ENCODE measurements at places on chromosomes 6 and 20. TPM values are rescaled to one million over a fixed set of nuclear protein-coding genes. Genes with fewer than 3 reads are reported as not detected.

DNA sequence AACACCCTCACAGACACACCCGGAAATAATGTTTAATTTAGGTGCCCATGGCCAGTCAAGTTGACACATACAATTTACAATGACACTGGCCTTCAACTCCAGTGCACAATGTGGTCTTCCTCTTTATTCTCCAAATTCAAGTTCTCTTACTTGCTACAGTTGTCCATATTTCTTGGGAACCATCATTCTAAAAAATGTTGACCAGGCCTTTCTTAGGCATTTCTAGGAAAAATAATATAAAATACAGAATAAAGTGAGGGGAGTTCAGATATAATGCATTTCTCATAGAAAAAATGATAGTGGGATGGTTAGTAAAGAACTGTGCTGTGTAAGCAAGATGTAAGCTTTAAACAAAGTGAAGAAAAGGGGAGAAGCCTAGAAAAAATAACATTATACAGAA is 298.9 kb downstream of the ARHGAP18 start:
- DNase-seq = no peak

GRCh38 chr6:44388135-44388487 is 605 bp downstream of the CDC5L start:
- no peak for DNase-seq

DNA sequence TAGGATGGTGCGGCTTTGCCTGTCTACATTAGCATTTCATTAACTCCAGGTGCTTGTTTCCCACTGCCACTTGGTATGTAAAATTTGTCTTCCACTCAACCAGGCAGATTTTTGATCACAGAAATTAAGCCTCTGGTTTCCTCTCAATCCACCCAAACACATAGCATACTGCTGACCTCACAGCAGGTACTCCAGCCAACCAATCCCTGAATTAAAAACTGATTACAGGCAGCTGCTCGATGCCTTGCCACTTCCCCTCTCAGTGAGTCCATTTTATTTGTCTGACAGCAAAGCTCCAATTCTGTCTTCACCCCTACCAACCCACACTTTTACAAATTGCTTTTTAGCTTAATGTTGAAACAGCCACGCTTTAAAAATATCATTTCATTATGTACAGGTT is 95.2 kb downstream of the PLCB1 start:
- no peak for DNase-seq

DNA sequence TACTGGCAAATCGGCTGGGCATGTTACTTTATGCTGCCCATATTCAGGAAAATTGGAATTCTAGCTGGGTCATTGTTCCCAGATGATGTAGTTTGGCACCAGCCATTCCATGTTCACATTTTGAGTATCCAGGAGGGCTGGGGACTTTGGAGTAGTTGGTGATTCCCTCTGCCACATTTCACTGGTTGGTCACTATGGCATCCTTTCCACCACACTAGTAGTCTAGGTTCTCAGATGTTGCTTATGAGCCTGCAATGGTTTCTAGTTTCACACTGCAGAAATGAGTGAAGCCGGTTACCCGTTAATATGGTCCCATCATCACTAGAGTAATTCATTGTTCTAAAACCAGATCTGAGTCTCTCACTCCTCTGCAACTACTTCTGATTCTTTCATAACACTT is 4.6 kb downstream of the PTPN1 start:
- DNase-seq = no peak

DNA sequence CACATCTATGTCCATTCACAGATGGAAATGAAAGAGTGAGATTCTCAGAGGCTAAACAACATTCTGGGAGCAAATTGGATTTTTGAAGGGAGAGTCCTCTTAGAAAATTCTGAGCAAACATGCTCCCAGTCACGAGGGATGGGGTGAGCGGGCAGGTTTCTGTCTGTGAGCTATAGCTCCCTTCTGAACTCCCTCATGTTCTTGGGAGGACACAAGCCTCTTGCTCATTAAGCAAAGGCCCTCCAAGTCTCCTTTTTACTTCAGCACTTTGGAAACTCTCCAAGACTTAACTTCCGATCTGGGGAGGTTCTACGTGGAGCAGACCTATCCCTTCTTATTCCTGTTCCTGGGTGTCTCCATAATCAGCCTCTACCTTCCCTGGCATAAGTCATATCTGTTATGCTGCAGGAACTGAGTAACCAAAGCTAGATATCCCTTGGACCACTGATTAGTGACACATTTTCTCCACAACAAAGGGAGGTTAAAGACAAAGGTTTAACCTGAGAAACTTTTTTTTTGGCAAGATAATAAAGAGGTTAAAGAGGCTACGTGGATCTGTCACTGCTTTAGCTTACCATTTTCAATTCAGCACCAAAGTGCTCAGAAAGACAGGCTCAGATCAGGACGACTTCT is 33.0 kb upstream of the SMIM29 start:
- DNase-seq = no peak

DNA sequence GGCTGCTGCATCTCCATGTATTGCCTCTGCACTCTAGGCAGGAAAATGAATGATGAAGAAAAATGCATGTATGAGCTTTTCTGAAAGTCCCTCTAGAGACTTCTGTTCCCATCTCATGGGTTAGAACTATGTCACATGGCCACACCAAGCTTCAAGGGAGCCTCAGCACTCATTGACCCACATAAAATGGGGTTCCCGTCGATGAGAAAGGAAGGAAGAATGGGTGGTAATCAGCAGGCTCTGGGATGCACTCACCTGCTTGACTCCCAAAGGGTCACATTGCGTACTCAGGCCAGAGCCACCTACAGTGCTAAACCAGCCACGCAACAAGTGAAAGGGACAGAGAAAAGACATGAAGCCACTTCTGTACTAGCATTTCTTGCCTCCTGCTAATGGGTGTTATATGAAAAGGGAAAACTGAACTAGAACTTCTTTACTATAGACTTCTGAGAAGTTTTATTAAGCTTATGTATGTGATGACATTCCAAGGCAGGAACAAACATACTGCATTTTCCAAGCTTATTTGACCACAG is 95.8 kb upstream of the GCM1 start:
- DNase-seq = no peak

GRCh38 chr20:50652702-50653294 is 38.5 kb downstream of the RIPOR3 start:
- DNase-seq = no peak

DNA sequence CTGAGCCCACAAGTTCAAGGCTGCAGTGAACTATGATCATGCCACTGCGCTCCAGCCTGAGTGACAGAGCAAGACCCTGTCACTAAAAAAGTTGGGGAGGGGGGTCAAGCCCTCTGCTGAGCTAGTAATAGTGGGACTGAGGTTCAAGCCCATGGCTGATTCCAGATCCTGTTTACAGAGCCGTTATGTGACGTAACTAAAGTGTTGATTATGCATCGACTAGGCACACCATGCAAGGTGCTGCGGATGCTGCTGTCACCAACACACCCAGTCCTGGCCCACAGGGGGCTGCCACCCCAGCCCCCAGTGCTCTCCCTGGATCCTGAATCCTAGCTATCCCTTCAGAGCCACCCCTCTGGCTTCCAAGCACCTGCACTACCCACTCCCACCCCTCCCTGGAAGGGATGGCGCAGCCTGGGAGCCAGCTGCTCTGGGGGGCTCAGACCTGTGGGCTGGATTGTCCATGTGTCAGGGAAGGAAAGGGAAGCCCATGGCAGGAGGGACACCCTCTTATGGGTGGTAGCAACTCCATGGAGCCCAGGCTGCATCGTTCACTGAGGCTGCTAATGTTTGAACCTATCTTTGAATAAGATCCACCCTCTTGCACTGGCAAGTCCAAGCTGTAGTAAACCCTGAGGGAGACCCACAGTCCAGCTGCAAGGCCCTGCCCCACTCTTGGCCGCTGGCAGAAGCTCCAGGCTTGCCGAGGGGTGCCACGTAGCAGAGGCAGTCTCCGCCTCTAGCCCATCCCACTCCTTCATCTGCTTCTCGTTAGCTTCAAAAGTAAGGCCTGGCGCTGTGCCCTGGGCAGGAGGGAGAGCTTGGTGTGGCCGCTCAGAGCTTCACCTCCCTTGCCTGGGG is 95.0 kb downstream of the SNX5 start:
- no peak for DNase-seq

The DDAH2 gene
- 29.5 TPM for total RNA-seq

The SYNGAP1 gene
- total RNA-seq = 4.7 TPM

DNA sequence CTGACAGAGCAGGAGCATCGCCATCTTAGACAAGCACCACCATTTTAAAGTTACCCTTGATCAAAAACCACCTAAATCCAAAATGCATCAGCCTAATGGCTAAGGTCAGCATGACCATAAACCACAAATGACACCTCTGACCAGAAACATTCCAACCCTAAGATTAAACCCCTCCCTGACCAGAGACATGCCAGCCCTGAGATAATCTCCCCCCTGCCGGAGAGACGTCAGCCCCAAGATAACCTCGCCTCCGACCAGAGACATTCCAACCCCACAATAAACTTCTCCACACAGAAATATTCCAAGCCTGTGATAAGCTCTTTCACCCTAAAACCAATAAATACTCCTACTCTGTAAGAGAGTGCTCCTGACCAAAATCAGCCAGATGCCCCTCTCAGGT is 53.5 kb downstream of the PXDC1 start:
- DNase-seq = no peak

DNA sequence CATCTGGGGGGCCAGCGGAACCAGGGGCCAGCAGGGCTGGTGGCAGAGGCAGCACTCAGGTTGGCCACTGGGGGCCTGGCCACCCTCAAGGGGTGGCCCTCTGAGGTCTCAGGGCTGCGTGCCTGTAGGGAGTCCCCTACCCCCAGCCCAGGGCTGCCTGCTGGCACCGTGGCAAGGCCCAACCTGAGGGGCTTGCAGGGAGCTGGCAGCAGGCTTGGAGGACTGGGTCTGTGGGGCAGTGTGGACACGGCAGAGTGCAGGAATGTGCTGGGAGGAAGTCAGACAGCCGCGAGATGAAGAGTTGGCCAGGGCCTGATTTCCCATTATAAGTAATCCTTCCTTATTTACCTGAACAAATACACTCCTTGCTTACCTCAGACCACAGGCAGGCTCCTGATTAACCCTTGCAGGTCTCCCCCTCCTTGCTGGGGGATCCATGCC is at the start of gene SPDEF:
Gene SPDEF, minus strand, starts transcription at position 299 of the 441 bp plus-strand sequence. CDS start 11,874 bp downstream, outside the sequence.
- DNase-seq = no peak

DNA sequence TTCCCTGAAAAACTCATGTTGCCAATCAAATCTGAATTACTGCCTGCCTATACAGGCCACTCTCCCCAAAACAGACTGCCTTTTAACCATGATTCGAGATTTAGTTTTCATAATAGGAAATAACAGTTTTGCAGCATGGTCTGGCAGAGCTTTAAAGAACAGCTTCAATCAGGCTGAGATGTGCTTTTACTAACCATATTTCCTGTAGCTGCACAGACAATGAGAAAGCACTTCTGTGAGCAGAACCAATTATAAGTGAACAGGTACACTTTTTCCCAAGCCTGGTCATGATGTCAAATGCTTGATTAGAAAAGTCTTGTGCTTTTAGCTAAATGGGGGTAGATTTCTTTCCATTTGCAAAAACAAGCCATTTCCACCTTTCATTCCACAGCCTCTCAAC is 108.2 kb downstream of the THEMIS start:
- DNase-seq = no peak

GRCh38 chr6:39610221-39610620 is 115.0 kb downstream of the KIF6 start:
- DNase-seq = no peak

- no peak for DNase-seq
Measured at GRCh38 chr6:51098791-51099190, 280.1 kb downstream of the TFAP2B start.

DNA sequence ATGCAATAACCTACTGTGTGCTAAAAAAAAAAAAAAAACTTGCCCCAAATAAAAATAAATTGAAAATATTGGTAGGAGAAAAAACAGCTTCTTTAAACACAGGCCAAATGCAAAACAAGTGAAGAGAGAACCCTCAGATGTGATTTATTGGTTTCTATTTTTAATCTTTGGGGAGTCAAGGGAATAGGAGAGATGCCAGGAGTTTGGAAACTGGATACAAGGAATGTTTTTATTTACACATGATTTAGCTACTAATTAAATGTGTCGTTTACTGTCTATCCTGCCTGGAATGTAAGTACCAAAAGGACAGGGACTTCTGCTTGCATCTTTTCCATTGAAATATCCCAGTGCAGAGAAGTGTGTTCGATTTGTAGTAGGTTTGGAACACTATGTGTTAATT is 810.7 kb downstream of the MAFB start:
- DNase-seq = no peak

- DNase-seq = no peak
Measured at GRCh38 chr6:30073489-30074235, 1.9 kb downstream of the RNF39 start.

The SLC35D3 gene
- not detected for total RNA-seq

The RBM24 gene
- total RNA-seq = 0.18 TPM

DNA sequence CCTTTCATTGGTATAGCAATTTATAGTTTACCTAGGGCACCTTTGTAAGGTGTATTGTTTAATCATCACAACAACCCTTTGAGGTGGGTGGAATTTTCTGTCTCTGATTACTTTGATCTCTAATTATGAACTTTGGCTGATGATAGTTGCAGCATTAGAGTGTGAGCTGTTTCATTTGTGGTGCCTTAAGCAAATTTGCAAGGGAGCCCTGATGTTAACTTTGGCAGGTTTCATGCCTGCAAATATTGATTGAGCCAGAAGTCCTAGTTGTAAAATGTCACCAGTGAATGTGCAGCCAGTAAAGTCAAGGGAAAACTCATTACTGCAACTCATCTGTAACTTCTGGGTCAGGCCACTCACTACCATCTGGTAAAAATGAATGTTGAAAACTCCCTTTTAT is 29.8 kb downstream of the CTNNBL1 start:
- DNase-seq = no peak

- DNase-seq = no peak
Measured at GRCh38 chr6:47302043-47302442, 7.7 kb downstream of the TNFRSF21 start.

DNA sequence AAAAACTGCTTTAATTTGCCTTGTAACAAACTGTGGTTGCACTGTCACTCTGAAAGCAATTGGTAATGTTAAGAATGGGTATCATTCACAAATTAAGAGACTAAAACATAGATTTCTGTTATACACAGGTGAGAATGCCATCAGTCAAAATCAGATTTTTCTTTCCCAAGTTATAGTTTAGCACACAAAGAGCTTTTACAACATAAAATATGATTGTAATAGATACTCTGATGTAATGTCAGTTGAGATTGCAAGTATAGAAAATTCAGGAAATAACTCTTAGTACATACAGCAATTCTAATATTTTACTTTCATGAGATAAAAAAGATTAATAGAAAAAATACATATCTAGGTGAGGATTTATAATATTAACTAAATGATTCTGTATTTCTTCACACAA is 2.3 kb upstream of the ME1 start:
- DNase-seq = no peak

DNA sequence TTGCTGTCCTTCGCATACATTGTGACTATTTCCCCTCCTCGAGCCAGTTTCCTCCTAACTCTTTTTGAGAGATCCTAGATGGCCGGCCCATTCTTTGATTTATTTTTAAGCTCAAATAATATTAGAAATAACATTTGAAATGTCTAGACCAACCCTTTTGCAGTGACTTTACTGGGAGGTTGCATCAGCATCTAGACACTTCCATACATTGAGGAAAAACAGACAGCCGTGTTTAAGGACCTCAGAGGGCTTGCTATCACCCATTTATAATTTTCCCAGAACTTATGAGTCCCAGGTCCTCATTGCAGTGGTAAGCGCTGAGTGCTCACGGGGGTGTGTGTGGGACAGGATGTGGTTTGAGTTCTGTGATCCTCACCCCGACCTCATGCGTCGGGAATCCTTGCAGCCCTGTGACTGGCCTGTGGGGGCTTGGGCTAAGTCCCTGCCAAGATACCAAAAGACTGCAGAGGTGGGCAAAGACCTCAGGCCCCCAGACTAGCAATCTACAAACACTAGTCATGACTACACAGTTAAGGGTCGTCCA is at the start of gene GPX5:
Gene GPX5, plus strand, starts transcription at position 386 of the 544 bp plus-strand sequence. Its CDS starts 133 bp downstream, at position 519.
- DNase-seq = no peak

- DNase-seq = no peak
Measured at GRCh38 chr6:2110504-2110903, 134.9 kb downstream of the GMDS start.

Measured in esophagus squamous epithelium (tissue), 5 donors.